ENCODE measurements at places on chromosomes 3 and 15.

GRCh38 chr15:89395461-89395871 is 60.8 kb upstream of the POLG start:
- DNase-seq: no peak

DNA sequence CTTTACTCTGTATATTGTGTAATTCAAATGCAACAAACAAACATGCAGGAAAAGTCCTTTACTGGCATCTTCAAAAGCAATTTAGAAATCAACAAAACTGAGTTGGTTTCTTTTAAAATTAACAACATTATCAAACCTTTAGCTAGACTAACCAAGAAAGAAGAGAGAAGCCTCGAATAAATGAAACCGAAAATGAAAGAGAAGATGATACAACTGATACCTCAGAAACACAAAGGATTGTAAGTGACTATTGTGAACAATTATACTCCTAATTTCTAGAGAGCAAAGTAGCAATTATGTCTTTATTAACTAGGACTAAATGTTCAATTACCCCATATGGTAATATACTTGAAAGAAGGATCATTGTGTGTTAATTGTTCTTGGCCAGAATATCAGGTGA is 49.2 kb upstream of the P3H2 start:
- no peak for DNase-seq

GRCh38 chr3:190303884-190304283 is 18.4 kb downstream of the CLDN1 start:
- no peak for DNase-seq

DNA sequence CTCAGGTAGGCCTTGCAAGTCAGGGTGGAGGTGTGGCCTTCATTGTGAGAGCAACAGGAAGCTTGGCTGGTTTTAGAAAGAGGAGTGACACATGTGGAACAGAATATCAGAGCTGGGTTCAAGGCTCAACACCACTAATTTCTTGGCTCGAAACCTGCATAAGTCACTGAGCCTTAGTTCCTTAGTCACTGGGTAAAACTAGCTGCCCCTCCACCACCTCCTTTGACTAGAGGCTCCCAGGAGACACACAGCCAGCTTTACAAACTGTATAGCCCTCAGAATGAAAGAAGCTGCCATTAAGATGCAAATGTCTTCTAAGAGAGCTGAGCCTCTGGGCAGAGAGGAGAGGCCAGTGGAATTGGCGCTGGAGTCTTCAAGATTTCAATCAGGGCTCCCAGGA is 67.7 kb downstream of the CERS3 start:
- DNase-seq: no peak

GRCh38 chr3:129676985-129677384 is 70.5 kb upstream of the PLXND1 start:
- no peak for DNase-seq

DNA sequence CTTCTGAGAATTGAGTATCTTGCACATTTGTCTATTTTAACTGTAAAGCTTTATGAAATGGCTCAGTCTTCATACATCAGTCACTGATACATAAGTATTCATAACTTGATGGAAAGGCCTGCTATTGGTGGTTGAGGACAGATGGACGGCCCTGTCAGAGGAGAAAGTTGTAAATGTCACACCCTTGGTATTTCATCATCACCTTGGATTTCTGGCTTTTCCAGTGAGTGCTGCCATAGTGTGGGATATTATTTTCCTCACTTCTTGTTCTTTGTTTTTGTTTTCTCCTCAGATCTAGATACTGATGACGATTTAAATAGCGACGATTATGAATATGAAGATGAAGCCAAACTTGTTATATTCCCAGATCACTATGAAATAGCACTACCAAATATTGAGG is 47.9 kb downstream of the USP13 start:
- no peak for DNase-seq

DNA sequence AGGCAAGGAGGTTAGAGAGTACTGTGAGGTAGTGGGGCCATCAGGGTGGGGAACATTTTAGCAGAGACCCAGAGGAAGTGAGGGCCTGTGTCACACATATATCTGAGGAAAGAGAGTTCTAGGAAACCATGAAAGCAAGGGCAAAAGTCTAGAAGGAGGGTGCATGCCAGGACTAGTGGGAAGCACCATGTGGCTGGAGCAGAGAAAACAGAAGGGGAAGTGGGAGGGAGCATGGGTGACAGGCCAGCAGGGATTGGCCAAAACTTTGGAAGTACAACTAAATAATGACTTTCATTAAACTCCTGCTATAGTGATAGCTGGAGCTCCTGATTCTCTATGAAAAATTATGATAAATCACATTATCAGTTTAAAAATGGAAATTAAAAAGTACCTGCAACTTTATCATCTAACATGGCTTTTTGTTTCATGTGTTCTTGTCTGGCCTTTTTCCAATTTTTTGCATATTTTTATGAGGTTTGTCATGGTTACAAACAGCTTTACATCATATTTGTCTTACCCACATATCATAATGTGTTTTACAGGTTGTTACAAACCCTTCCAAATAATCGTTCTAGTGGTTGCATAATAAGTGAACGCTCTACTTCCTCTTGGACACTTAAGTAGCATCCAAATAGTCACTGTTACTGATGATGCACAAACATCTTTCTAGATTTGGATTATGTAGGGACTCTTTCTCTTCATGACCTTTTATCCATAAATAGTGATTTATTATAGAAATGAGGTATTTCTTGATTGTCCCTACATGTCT is 168.3 kb downstream of the NEK10 start:
- no peak for DNase-seq

DNA sequence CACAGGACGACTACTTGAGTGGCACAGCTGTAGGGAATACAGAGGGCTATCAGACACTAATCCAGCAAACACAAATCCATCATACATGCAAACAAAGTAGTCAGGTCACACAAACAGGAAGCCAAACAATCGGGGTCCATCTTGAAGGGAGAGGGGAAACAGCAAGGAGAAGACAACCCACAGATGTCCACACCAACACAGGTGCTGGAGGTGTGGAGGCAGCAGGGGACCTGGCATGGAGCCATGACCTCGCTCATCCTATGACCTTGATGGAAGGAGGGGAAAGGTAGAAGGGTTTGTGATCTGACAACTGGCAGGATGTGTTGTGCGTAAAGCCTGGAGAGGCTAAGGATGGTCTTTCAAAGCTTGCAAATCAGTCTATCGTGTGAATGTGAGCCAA is 39.9 kb upstream of the SKOR1 start:
- DNase-seq: no peak

GRCh38 chr3:66423791-66424190 is 77.0 kb downstream of the LRIG1 start:
- DNase-seq: no peak

GRCh38 chr15:99928429-99928981 is 195.3 kb upstream of the LYSMD4 start:
- peak; percentile 84 for DNase-seq

- peak; percentile 71 for DNase-seq
Measured at GRCh38 chr3:113287803-113288648, 76.7 kb downstream of the BOC start.

GRCh38 chr15:85826756-85827515 is 32.2 kb upstream of the KLHL25 start:
- DNase-seq: no peak

DNA sequence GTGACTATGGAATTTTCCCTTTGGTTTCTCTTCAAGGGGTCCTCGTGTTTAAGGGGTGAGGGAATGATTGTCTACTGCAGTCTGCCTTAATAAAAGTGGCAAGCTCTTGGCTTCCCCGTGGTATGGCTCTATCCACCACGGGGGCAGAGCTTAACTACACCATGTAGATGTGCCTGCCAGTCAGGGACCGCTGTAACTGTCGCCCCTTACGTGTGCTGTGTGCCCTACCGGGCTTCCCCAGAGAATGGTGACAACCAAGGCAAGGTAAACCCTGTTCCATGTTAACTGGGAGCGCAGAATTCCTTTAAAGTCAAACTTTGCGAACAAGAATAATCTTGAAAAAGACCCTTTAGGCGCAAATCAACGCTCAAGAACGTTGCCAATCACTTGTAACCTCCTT is 966 bp upstream of the C3orf80 start:
- DNase-seq: no peak

- DNase-seq: no peak
Measured at GRCh38 chr15:76386926-76387325, 50.4 kb downstream of the ISL2 start.

- no peak for DNase-seq
Measured at GRCh38 chr15:59867086-59867855, 136.8 kb upstream of the FOXB1 start.
